Karpas-422 (cell line): ENCODE measurements at places on chromosomes 6 and 20. TPM values are rescaled to one million over a fixed set of nuclear protein-coding genes. Genes with fewer than 3 reads are reported as not detected.
A peak's percentile ranks its signal among the peaks of the same experiment; 100 is the strongest.

The PAQR8 gene
- total RNA-seq, result 0.29 and 1.2 TPM in 2 replicates

The GRM1 gene
- 0.40 and 1.2 TPM in 2 replicates for total RNA-seq

DNA sequence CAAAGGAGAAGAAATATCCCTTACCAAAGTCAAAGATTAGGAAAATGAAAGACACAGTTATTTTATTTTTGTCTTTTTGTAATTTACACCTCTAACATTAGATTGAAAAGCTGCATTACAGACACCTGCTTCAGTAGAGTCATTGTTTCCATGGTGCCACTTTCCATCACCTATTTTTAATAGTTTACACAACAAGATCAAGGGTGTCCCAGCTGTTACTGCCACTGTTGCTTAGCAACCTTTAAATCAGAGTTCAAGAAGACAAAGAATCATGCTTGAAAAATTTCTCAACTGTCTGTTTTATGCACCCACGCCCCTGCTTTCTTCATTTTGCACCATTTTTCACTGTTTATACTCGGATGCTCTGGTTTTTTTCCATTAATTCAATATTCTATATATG, 668.2 kb upstream of the GJE1 start:
- no peak for DNase-seq

DNA sequence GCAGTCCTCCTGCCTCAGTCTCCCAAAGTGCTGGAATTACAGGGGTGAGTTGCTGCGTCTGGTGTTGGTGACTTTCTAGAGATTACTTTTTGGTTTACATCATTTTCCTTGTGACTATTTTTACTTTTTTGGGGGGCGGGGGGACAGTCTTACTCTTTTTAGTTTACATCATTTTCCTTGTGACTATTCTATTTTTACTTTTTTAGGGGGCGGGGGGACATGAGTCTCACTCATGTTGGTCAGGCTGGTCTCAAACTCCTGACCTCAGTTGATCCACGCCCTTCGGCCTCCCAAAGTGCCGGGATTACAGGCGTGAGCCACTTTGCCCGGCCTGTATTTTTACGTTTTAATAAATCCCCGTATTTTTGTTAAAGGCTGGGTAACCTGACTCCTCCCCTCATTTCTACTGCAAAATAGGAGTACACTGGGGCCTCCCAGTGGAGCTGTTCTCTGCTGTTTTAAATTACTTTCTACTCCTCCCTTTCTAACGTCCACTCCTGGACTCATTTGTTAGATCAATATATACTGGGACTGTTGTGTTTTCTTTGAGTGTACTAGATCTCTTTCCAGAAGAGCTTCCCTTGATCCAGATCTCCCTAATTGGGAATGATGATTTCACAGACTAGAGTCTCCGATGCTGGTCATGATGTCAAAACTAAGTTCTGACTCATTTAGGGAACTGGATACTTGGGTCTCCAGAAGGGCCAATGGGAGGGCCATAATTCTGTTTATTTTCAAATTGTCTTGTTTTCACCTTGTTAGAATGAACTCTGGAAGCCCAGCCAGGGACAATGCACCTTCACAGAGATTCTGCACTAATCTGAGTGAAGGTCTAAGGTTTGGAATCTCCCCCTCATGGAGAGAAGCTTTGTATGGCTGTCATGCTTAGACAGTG, 9.2 kb downstream of the HSPA1B start:
- DNase-seq, result peak; percentile 62

GRCh38 chr6:133286765-133287164, 45.6 kb downstream of the EYA4 start:
- DNase-seq, result peak; percentile 45

- DNase-seq, result no peak
These were observed 141.5 kb downstream of the LY86 start for GRCh38 chr6:6729971-6730370.

- DNase-seq, result no peak
These were observed 14.9 kb upstream of the BHLHE23 start for GRCh38 chr20:63021356-63022321.

DNA sequence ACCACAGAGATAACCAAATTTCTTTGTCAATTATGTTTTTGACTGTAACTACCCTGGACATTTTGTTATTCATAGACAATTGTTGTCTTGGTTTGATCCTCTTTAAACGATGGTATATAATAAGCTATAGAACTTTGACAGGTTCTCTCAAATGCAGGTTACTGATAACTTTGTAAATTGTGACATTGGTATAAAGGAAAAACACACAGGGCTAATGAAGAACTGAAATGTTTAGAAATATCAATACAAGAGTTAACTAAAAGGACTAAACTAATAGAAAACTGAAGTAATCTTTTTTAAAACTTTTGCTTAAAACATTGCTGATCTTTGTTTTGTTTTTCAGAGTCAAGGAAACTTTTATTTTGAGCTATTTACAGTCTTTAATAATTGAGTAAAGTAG, 124.8 kb downstream of the TPBG start:
- DNase-seq, result no peak

DNA sequence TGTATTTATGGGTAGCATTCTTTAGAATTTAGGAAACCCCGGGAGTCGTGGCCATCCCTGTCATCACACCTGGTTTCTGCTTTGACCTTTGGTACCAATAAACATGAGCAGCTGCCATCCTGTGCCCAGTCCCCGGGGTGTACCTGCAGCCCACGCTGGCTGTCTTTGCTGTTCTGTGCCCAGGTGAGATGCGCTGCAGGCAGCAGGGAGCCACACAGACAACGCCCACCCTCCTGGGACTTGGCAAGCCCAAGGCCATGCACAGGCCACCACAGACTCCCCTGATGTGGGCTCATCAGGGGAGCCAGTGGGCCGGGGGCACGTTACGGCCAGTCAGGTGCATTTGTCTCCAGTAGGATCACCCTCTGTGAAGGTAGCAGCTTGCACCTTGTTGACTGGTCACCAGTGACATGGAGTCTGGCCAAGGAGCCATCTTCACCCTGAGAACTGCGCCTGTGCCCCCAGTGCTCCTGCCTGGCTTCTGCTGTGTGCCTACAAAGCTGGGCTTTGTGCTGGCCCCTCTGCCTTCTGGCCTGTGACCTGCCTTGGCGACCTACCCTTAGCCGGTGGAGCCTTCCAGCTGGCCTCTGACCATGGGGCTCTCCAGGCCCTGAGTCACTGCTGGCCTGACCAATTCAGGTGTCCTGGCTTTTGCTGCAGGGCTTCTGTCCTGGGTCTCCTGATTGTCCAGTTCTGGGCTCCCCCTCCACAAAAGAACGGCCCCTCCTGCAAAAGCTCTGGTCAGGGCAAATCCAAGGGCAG, 14.2 kb upstream of the UNC93A start:
- DNase-seq, result no peak

DNA sequence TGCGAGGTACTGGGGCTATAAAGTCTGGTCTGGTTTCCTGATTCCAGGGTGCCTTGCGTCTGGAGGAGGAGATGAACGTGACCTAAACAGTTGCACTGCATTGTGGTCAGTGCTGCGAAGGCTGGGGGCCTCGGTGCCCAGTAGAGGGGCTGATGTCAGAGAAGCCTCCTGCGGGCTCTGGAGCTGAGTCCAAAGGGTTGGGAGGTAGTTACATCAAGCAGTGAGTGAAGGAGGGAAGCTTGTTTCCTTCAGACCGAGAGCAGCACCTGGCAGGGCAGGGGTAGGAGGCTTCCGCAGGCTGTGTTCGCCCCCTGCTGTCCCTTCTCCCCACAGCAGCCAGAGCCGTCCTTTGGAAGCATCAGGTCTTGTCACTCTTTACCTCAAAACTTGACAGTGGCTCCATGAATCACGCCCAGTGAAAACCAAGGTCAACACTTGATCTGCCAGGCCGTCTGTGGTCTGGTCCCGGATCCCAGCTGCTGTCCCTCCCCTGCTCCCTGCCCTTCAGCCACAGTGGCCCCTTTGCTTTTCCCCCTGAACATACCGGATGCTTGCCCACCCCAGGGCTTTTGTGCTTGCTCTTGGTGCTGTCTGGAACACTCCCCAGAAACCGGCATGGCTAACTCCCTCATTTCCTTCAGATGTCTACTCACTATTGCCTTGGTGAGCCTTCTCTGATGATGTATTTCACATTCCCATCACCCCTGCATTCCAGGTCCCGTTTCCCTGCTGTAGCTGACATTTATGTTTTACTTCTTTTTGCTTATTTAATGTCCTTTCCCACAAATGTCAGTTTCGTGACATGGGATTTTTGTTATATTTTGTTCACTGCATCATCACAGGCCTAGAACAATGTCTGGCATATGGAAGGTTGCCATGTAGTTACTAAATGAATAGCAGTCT, 7.0 kb downstream of the DYNLRB1 start:
- DNase-seq, result peak; percentile 83

DNA sequence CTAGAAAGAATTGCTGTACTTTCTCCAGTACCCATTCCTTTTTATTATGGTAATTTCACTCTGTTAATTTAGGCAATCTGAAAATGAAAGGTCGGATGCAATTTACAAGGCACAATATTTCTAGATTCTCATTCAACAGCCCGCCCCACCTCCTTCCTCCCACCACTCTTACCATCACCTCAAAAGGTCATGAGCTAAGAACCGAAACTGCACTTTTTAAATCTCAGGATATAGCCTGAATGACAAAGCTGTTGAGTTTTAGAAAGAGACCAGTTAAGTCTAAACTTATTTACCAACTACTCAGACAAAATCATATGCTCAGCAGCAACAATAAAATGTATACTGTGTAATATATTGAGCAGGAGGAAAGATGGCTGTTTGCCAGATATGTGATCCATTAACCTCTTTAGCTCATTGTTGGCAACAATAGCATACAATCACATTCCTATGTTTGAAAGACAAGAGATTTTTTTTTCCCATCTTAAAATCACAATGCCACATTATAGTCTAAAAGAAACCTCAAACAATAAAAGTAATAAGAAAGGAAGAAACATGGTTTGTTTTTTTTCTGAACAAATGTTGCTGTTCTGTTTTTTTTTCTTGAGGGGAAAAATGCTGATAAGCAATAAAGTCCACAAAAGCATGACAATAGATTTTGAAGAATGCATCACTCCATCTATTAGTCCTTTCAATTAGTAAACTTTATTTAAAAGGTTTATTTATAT, 1.6 kb upstream of the HS3ST5 start:
- no peak for DNase-seq
